Stomach (tissue), 19 donors: ENCODE measurements at places on chromosomes 3 and 15. TPM values are rescaled to one million over a fixed set of nuclear protein-coding genes. Genes with fewer than 3 reads are reported as not detected.

The FGF12 gene
- 0.87 TPM for total RNA-seq

- peaks cover 6% of the 10 kb centered on the region for H3K36me3 ChIP-seq
- no peak overlapping the region for H3K4me3 ChIP-seq
- H3K4me1 ChIP-seq = no peaks in the 10 kb centered on the region
- no peaks in the 10 kb centered on the region for H3K27me3 ChIP-seq
- H3K27ac ChIP-seq = peak overlapping the region; percentile 55
- peak; percentile 40 for DNase-seq
Observed at GRCh38 chr15:64749999-64750657, 25.3 kb downstream of the RBPMS2 start.

The CPN2 gene
- total RNA-seq = not detected

GRCh38 chr3:38473229-38473628 lies 19.5 kb downstream of the ACVR2B start:
- no peaks in the 10 kb centered on the region for H3K27me3 ChIP-seq
- peaks cover 10% of the 10 kb centered on the region for H3K36me3 ChIP-seq
- no peak for DNase-seq

The SLC12A8 gene
- total RNA-seq = 9.4 TPM

- peaks cover 34% of the 10 kb centered on the region for H3K4me1 ChIP-seq
- H3K36me3 ChIP-seq = peaks cover 83% of the 10 kb centered on the region
- no peak overlapping the region for H3K27ac ChIP-seq
- no peak overlapping the region for H3K4me3 ChIP-seq
- H3K27me3 ChIP-seq = no peaks in the 10 kb centered on the region
Observed at GRCh38 chr3:38131621-38132369, 5.1 kb downstream of the ACAA1 start.

- H3K4me3 ChIP-seq = no peak overlapping the region
- no peak for DNase-seq
- no peaks in the 10 kb centered on the region for H3K27me3 ChIP-seq
- H3K27ac ChIP-seq = no peak overlapping the region
- H3K36me3 ChIP-seq = no peaks in the 10 kb centered on the region
Observed at GRCh38 chr15:98442901-98443300, 205.4 kb upstream of the IGF1R start.

The GAP43 gene
- total RNA-seq = not detected

The COL6A6 gene
- not detected for total RNA-seq

The MAP4 gene
- 113 TPM for total RNA-seq

DNA sequence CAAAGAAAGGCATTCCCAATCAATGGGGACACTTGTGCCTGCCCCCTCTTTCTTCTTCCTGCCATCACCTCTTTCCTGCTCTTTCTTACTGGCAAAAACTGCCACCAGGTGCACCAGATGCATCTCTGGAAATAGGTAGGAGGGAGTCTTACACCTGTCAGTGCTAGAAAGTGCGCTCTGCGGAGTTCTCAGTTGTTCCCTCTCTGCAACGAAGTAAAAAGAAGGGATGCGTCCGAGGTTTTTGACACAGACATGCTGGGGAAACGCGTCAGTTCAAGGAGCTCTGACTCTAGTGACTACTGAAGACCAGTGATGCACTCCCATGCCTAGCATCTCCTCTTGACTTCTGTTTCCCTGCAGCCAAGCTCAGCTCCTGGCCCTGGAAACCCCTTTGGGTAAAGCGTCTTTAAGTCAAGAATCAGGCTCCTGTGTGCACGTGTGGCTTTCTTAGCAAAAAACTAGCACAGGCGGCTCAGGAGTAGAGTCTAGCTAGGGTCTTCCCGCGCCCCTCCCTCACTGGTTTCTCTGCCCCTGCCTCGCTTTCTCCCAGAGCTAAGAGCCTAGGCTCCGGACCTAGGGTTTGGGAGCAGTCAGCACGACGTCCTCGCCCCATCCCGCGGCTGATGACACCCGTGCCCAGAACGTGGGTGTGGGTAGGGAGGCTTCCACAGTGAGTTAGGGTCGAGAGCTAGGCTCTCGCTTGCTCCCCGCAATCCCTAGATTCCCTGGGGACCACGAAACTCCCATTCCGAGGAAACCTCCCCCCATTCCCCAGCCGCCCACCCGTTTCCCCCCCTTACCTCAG lies 564 bp upstream of the GRM7 start:
- H3K27ac ChIP-seq = no peak overlapping the region
- H3K36me3 ChIP-seq = no peaks in the 10 kb centered on the region
- H3K27me3 ChIP-seq = peaks cover 60% of the 10 kb centered on the region
- peak; percentile 9 for DNase-seq

The AVEN gene
- total RNA-seq = 39.7 TPM

GRCh38 chr3:4633078-4634004 lies 140.2 kb downstream of the ITPR1 start:
- peaks cover 8% of the 10 kb centered on the region for H3K36me3 ChIP-seq
- DNase-seq = peak; percentile 82
- no peak overlapping the region for H3K4me3 ChIP-seq
- H3K4me1 ChIP-seq = peaks cover 8% of the 10 kb centered on the region
- no peaks in the 10 kb centered on the region for H3K27me3 ChIP-seq

DNA sequence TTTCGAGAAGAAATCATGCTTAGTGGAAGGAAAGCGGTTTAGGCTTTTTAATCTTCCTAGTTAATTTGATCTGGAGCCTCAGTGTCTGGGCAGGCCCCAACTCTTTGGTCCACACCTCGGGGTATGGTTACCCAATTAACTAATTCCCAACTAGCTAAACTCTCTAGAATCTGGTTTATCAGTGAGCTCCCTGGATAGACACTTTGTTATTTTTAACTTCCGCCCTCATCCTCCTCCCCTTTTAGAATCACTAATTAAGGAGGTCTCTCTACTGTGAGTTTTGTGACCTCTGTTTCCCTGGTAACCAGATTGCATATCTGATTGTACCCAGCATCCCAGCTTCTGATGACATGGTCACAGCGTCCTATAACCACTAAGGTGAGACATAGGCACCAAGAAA lies 112.2 kb downstream of the RARB start:
- DNase-seq = no peak
- H3K4me1 ChIP-seq = no peaks in the 10 kb centered on the region
- H3K27ac ChIP-seq = no peak overlapping the region
- H3K36me3 ChIP-seq = no peaks in the 10 kb centered on the region
- no peaks in the 10 kb centered on the region for H3K27me3 ChIP-seq

GRCh38 chr15:40388941-40389823 lies 6.7 kb downstream of the KNSTRN start:
- no peak overlapping the region for H3K4me3 ChIP-seq
- no peaks in the 10 kb centered on the region for H3K27me3 ChIP-seq
- no peak for DNase-seq
- peaks cover 2% of the 10 kb centered on the region for H3K4me1 ChIP-seq
- peaks cover 74% of the 10 kb centered on the region for H3K36me3 ChIP-seq
- H3K27ac ChIP-seq = peak overlapping the region; percentile 75

DNA sequence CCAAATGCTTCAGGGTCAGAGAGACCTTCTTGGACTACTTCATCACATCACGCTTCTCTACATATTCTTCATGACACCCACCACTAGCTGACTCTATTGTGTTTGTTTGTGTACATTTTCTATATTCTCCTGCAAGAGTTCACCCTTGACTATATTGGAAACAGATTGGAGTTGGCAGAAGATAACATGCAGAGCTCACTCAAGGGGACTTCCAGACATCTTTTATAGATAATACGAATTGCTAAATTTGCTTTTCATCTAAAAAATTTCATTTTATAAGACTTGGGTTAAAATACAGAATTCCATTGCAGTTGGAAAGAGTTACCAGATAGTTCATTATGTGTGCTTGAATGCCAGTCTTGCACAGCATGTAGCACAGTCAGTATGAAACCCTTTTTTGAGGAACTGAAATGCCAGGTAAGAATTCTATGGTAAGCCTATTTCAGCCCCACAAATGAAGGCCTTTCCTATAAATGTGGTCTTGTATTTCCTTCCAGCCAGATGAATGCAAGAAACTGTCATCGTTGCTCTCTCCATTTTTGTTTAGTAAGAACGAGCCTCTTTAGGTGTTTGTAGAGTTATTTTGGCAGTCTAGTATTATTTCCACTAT lies 177.6 kb downstream of the GHSR start:
- H3K4me3 ChIP-seq = no peak overlapping the region
- no peak overlapping the region for H3K27ac ChIP-seq
- no peaks in the 10 kb centered on the region for H3K4me1 ChIP-seq
- H3K27me3 ChIP-seq = no peaks in the 10 kb centered on the region
- peaks cover 22% of the 10 kb centered on the region for H3K36me3 ChIP-seq
- DNase-seq = no peak

GRCh38 chr15:75436881-75437280 lies 14.6 kb downstream of the SIN3A start:
- H3K27me3 ChIP-seq = no peaks in the 10 kb centered on the region
- H3K27ac ChIP-seq = no peak overlapping the region
- no peak for DNase-seq
- H3K4me3 ChIP-seq = no peak overlapping the region
- peaks cover 11% of the 10 kb centered on the region for H3K36me3 ChIP-seq

The TMIE gene
- total RNA-seq = not detected

- H3K4me1 ChIP-seq = no peaks in the 10 kb centered on the region
- no peaks in the 10 kb centered on the region for H3K27me3 ChIP-seq
- no peaks in the 10 kb centered on the region for H3K36me3 ChIP-seq
Observed at GRCh38 chr3:55675478-55675877, 188.4 kb upstream of the WNT5A start.

GRCh38 chr3:193590088-193590856 lies 2.7 kb upstream of the OPA1 start:
- no peak overlapping the region for H3K4me3 ChIP-seq
- H3K36me3 ChIP-seq = no peaks in the 10 kb centered on the region
- H3K27me3 ChIP-seq = no peaks in the 10 kb centered on the region
- H3K27ac ChIP-seq = no peak overlapping the region

The HTR3E gene
- total RNA-seq = not detected

GRCh38 chr15:48366584-48367312 lies 35.5 kb downstream of the DUT start:
- H3K4me1 ChIP-seq = no peaks in the 10 kb centered on the region
- no peak overlapping the region for H3K27ac ChIP-seq
- H3K36me3 ChIP-seq = no peaks in the 10 kb centered on the region
- H3K27me3 ChIP-seq = no peaks in the 10 kb centered on the region

The C3orf62 gene
- total RNA-seq = 3.2 TPM

DNA sequence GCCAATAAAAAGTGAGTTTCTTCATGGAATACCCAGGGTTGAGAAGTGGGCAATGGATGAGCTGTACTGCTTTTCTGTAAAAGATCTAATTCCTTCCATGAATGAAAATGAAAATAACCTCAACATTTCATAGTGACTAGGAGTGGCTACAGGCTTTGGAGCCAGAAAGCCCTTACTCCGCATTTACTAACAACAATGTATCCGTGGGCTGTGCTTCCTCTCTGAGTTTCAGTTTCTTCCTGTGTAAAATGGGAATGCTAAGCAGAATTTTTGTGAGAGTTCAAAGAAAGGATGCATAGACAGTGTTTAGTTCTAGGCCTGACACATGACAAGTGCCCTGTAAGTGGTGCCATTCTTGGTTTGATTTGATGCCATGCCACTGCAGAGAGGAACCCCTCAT lies 47.5 kb upstream of the TM4SF1 start:
- no peak for DNase-seq
- no peak overlapping the region for H3K27ac ChIP-seq
- H3K27me3 ChIP-seq = no peaks in the 10 kb centered on the region
- no peaks in the 10 kb centered on the region for H3K4me1 ChIP-seq

GRCh38 chr3:73068419-73068818 lies 7.0 kb downstream of the EBLN2 start:
- no peak for DNase-seq
- H3K27me3 ChIP-seq = no peaks in the 10 kb centered on the region
- no peaks in the 10 kb centered on the region for H3K4me1 ChIP-seq
- H3K36me3 ChIP-seq = peaks cover 41% of the 10 kb centered on the region

- no peak overlapping the region for H3K27ac ChIP-seq
- H3K4me1 ChIP-seq = peaks cover 40% of the 10 kb centered on the region
- H3K27me3 ChIP-seq = no peaks in the 10 kb centered on the region
- no peak for DNase-seq
Observed at GRCh38 chr3:177610262-177610661, 413.0 kb upstream of the TBL1XR1 start.

DNA sequence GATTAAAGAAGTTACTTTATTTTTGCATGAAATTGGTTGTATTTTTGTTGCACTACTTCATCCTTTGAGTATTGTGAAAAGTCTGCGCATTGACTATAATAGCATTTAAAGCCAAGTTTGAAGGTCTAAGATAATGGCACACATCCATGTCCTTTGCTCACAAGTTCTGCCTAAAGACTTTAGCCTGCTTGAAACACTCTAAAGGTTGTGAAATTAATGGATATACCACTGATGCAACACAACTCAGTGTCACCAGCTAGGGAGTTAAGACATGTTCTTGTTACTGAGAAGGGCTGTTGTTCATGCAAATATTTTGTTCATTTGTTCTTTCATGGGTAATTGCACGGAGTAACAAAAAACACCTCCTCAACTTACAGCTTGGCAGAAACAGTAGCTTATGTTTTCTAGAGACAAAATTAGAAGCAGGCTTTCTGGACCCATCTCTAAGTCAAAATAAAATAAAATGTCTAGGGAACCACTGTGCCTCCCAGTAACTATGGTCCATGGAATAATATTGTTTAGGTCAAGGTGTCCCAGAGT lies 83.9 kb downstream of the PPARG start:
- no peaks in the 10 kb centered on the region for H3K36me3 ChIP-seq
- H3K27ac ChIP-seq = no peak overlapping the region
- H3K4me1 ChIP-seq = no peaks in the 10 kb centered on the region
- no peaks in the 10 kb centered on the region for H3K27me3 ChIP-seq

The ARHGEF26 gene
- total RNA-seq = 21.4 TPM
